ENCODE measurements at places on chromosomes 6 and 20. TPM values are rescaled to one million over a fixed set of nuclear protein-coding genes. Genes with fewer than 3 reads are reported as not detected.

GRCh38 chr6:44898296-44898930 lies 429.7 kb upstream of the RUNX2 start:
- H3K27me3 ChIP-seq = no peaks in the 10 kb centered on the region
- no peak overlapping the region for H3K4me3 ChIP-seq
- H3K27ac ChIP-seq = no peak overlapping the region
- peaks cover 34% of the 10 kb centered on the region for H3K36me3 ChIP-seq

DNA sequence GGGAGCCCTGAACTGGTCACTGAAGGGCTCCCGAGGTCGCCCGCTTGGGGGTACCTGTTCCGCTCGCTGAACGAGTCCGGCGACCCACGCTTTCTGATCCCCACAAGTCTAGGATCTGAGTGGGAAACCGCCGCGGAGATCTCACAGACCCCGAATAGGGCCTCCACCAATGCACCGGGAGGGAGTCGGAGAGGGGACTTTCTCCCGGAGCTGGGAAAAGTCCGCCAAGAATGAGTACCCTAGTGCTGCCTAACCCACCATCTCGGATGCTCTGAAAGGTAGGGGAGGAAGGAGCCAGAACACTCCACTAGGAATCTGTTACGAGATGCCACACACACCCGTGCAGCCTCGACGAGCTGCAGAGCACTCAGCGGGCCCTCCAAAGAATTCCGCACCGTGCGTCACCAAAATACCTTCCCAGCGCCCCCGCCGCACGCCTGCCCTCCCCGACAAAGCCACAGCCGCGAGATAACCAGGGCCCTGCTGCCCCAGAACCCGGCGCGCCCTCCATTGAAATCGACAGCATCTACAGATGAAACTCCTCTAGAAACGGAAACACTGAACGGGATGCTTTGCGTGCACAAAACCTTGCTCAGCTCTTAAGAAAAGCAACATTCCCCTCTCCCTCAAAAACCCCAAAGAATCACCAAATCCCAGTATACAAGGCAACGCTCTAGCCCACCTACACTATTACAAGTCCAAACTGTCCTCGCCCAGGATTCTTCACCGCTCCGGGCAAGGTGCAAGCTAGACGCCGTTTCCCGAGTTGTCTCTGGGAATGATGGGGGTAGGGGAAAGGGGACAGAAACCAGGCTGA lies 686 bp downstream of the COL12A1 start:
- H3K27ac ChIP-seq = no peak overlapping the region
- H3K27me3 ChIP-seq = peaks cover 82% of the 10 kb centered on the region

CYP39A1 gene
- not detected for total RNA-seq

DNA sequence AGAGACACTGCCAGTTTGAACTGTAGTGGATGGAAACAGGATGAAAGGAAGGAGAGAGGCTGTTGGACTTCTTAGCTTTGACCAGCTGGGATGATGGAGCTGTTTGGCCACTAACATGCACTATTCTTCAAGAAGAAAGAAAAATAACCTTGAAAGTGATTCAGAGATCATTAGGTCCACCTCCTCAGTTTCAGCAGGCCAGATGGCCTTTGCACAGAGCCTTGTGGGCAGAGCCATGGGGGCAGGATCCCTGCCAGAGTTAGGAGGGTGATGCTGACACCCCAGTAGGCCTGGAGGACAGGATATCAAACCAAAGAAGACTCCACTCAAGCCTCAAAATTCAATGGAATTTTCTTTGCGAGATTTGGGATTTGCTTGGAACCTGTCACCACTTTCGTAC lies 74.5 kb upstream of the TMEM181 start:
- H3K27me3 ChIP-seq = no peaks in the 10 kb centered on the region
- DNase-seq = no peak
- peaks cover 14% of the 10 kb centered on the region for H3K4me1 ChIP-seq
- H3K36me3 ChIP-seq = peaks cover 12% of the 10 kb centered on the region

LIME1 gene
- 10.2 TPM for total RNA-seq

- no peak overlapping the region for H3K27ac ChIP-seq
- peak; percentile 58 for DNase-seq
- peak overlapping the region; percentile 72 for H3K4me3 ChIP-seq
- peaks cover 29% of the 10 kb centered on the region for H3K4me1 ChIP-seq
- H3K36me3 ChIP-seq = no peaks in the 10 kb centered on the region
These were observed 1.0 kb downstream of the AFDN start for GRCh38 chr6:167827583-167828324.

DNA sequence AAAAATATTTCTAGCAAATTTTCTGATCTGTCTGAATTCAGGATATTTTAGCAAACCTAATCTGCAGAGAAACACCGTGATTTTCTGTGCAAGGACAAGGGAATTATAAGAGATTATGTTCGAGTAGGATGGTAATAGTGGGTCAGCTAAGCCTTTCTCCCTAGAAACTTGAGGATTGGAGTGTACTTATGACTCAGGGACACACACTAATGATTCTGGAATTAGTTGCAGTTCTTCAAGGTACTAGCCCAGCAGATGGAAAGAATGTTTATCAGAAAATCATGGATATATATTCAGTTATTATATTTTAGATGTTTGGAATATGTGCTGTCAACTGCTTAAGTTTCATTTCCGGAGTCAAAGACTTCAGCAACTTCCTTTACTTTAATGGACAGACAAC lies 177.1 kb upstream of the MAP3K7 start:
- H3K27me3 ChIP-seq = peaks cover 8% of the 10 kb centered on the region
- no peak overlapping the region for H3K4me3 ChIP-seq
- no peaks in the 10 kb centered on the region for H3K4me1 ChIP-seq
- no peak overlapping the region for H3K27ac ChIP-seq
- no peaks in the 10 kb centered on the region for H3K36me3 ChIP-seq

CST3 gene
- total RNA-seq = 1.4 TPM

GRCh38 chr6:160058603-160059215 lies 62.9 kb upstream of the SLC22A1 start:
- H3K4me1 ChIP-seq = no peaks in the 10 kb centered on the region
- DNase-seq = no peak
- H3K36me3 ChIP-seq = peaks cover 48% of the 10 kb centered on the region
- H3K27ac ChIP-seq = no peak overlapping the region
- H3K4me3 ChIP-seq = no peak overlapping the region
- H3K27me3 ChIP-seq = no peaks in the 10 kb centered on the region

DNA sequence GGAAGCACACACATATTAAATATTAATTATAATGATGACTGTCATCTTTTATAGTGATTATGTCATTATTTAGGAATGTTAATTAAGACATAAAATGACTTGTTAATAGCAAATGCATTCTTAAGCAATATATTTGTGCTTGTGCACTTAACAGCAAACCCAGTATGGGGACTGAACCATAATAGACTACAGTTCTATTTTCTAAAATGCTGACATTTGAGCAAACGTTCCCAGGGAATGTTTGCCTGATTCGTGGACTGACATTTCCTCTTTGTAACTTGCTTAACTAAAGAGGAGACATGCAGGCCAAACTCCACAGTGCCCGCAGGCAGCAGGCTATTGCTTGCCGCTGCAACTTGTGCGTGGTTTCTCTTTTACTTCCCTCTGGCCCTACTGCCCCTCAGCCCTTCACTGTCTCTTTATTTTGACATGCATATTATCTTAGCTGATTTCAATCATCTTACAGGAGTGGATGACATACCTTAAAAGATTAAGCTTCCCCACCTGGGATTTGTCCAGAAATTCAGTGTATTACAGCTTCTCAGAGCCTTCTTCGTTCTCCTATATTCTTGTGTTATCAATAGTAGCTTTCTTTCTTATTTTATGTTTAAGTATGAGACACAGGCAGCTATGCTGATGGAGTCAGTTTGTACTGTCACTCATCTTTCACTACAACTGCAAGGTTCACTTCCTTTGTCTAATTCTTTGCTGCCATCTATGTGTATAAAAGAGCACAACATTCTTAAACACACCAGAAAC lies 141.5 kb downstream of the GMDS start:
- DNase-seq = no peak
- no peaks in the 10 kb centered on the region for H3K4me1 ChIP-seq
- no peaks in the 10 kb centered on the region for H3K27me3 ChIP-seq
- H3K27ac ChIP-seq = no peak overlapping the region
- no peak overlapping the region for H3K4me3 ChIP-seq
- peaks cover 2% of the 10 kb centered on the region for H3K36me3 ChIP-seq

DNA sequence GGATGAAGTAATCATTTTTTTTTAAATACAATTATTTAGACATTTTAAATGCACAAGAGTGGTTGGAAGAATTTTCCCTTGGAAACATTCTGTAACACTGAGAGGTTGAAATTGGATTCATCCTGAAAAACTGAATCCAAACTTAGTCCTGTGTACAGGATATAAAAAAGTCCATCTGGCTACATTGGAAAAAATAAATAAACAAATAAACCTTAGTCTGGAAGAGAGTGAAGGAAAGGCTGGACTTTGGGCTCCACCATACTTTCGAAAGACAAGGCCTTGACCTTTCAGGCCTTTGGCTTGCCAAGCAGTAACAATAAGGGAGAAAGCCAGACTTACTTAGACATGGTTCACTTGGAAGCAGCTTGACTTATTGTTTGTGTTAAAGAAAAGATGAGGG lies 664.3 kb downstream of the TENT5A start:
- H3K4me1 ChIP-seq = no peaks in the 10 kb centered on the region
- H3K27me3 ChIP-seq = no peaks in the 10 kb centered on the region
- H3K4me3 ChIP-seq = no peak overlapping the region
- no peak for DNase-seq
- H3K27ac ChIP-seq = no peak overlapping the region

- peaks cover 45% of the 10 kb centered on the region for H3K36me3 ChIP-seq
- H3K4me3 ChIP-seq = no peak overlapping the region
- peaks cover 46% of the 10 kb centered on the region for H3K4me1 ChIP-seq
These were observed 35.3 kb downstream of the PANK2 start for GRCh38 chr20:3924304-3925112.

TRIM15 gene
- 0.18 TPM for total RNA-seq

GRCh38 chr20:36873498-36874189 lies 2.3 kb upstream of the TLDC2 start:
- no peak overlapping the region for H3K4me3 ChIP-seq
- no peaks in the 10 kb centered on the region for H3K27me3 ChIP-seq
- no peak for DNase-seq
- no peaks in the 10 kb centered on the region for H3K4me1 ChIP-seq
- no peaks in the 10 kb centered on the region for H3K36me3 ChIP-seq

DNA sequence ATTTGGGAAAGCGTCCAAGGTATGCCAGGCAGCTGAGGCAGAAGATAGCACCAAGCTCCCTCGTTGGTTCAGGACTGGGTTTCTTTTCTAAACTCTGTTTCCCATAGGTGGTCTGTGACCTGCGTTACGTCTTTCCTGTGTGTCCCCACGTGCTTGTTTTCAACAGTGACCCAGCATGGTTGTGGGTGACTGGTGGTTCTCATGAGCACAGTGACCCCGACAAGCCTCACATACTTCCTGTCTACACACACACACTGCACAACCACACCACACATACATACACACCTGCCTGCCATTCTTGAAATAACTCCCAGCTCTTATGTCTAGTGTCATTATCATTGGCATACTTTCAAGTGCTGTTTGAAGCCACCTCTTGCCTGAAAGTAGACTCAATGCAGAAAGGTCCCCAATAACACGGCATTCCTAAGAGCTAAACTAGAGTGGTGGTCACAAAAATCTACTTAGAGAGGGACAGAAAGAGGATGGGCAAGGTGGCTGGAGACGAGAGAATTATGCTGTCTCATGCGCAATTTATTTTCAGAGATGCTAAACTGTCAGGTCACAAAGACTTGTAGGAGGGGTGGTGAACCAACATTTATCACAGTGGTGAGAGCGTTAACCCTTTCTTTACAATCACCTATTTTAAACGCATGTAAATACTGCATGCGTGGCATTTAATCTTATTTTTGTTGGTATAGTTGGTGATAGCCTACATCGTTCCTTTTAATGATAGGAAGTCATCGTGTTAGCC lies 66.7 kb downstream of the GCNT2 start:
- H3K27me3 ChIP-seq = no peaks in the 10 kb centered on the region
- no peaks in the 10 kb centered on the region for H3K4me1 ChIP-seq
- peak; percentile 9 for DNase-seq
- H3K27ac ChIP-seq = no peak overlapping the region

COX7A2 gene
- total RNA-seq = 520 TPM

CGA gene
- not detected for total RNA-seq

PI3 gene
- total RNA-seq = not detected

APCDD1L gene
- total RNA-seq = not detected

KIAA1586 gene
- total RNA-seq = 17.9 TPM

DNA sequence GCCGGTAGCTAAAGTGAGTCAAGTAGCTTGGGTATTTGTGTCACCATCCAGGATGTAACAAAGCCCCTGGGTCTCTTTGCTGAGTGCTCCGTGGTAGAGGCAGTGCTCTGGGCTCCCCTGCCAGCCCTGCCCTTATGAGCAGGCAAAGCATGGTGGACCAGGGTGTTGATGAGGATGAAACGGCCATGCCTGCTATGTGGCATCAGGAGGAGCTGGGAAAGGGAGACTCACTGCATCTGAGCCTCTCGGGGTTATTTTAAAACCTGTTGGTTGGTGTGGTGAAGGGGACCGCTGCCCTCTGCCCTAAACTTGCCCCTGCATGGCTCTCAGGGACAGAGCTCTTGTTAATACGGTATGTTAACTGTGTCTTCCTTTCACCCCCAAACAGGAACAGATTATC lies 143.1 kb downstream of the DTNBP1 start:
- no peak overlapping the region for H3K27ac ChIP-seq
- H3K4me1 ChIP-seq = peaks cover 9% of the 10 kb centered on the region
- H3K27me3 ChIP-seq = no peaks in the 10 kb centered on the region
- H3K4me3 ChIP-seq = no peak overlapping the region
- H3K36me3 ChIP-seq = peaks cover 72% of the 10 kb centered on the region

GRCh38 chr6:4644996-4645395 lies 131.2 kb upstream of the CDYL start:
- peaks cover 58% of the 10 kb centered on the region for H3K27me3 ChIP-seq
- no peak overlapping the region for H3K4me3 ChIP-seq
- H3K36me3 ChIP-seq = no peaks in the 10 kb centered on the region
- no peak overlapping the region for H3K27ac ChIP-seq
- H3K4me1 ChIP-seq = peaks cover 15% of the 10 kb centered on the region

GRCh38 chr6:13268913-13269518 lies 59.3 kb downstream of the TBC1D7 start:
- H3K27me3 ChIP-seq = peaks cover 4% of the 10 kb centered on the region
- no peak overlapping the region for H3K27ac ChIP-seq
- peaks cover 14% of the 10 kb centered on the region for H3K4me1 ChIP-seq
- H3K36me3 ChIP-seq = no peaks in the 10 kb centered on the region

GRCh38 chr6:130447374-130447773 lies 81.6 kb downstream of the TMEM200A start:
- DNase-seq = no peak
- H3K27ac ChIP-seq = no peak overlapping the region
- no peaks in the 10 kb centered on the region for H3K36me3 ChIP-seq
- H3K27me3 ChIP-seq = no peaks in the 10 kb centered on the region

LINC00237 gene
- total RNA-seq = not detected

PCNA gene
- total RNA-seq = 494 TPM

C6orf15 gene
- total RNA-seq = not detected

- H3K27ac ChIP-seq = no peak overlapping the region
- no peak for DNase-seq
- no peaks in the 10 kb centered on the region for H3K27me3 ChIP-seq
These were observed 93.1 kb upstream of the TAB2 start for GRCh38 chr6:149224399-149224798.

SIRPD gene
- not detected for total RNA-seq

DNA sequence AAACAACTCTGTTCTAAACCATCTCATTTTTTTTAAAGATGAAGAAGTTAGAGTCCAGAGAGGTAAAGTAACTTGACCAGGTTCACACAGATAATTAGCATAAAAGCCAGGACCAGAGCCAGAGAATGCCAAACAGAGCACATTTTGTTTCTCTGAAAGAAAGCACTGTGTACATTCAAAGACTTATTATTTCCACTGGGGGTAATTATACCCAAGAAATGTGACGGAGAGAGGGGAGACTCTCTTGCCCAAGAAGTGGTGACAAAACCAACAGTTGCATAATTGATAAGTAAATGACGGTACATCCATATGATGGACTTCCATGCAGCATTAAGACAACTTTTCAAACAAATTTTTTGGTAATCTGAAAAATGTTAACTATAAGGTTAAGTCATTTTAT lies 111.6 kb downstream of the RTN4IP1 start:
- no peaks in the 10 kb centered on the region for H3K27me3 ChIP-seq
- peaks cover 38% of the 10 kb centered on the region for H3K36me3 ChIP-seq
- peak overlapping the region; percentile 83 for H3K27ac ChIP-seq
- DNase-seq = no peak
- peak overlapping the region; percentile 88 for H3K4me3 ChIP-seq

All from activated CD4-positive, alpha-beta T cell treated with anti-CD3 and anti-CD28 coated beads for 36 hours (primary cell).